Chondrocyte (in vitro differentiated cells): ENCODE measurements at places on chromosomes 4 and X. TPM values are rescaled to one million over a fixed set of nuclear protein-coding genes. Genes with fewer than 3 reads are reported as not detected.

- no peaks in the 10 kb centered on the region for H3K36me3 ChIP-seq
- H3K27me3 ChIP-seq: peaks cover 2% of the 10 kb centered on the region
- no peak overlapping the region for H3K4me3 ChIP-seq
- H3K4me1 ChIP-seq: peaks cover 32% of the 10 kb centered on the region
- no peak overlapping the region for H3K27ac ChIP-seq
- DNase-seq: no peak
These were observed 7.6 kb upstream of the SLC2A9 start for GRCh38 chr4:10028910-10029309.

GRCh38 chr4:30667919-30668318 lies 52.2 kb upstream of the PCDH7 start:
- no peaks in the 10 kb centered on the region for H3K36me3 ChIP-seq
- DNase-seq: no peak
- no peak overlapping the region for H3K27ac ChIP-seq
- H3K4me1 ChIP-seq: no peaks in the 10 kb centered on the region

The GSTCD gene
- total RNA-seq: 5.9 to 13.5 TPM (median 7.4 TPM) in 3 replicates

The IGFBP7 gene
- 3,991 to 5,189 TPM (median 5,125 TPM) in 3 replicates for total RNA-seq

DNA sequence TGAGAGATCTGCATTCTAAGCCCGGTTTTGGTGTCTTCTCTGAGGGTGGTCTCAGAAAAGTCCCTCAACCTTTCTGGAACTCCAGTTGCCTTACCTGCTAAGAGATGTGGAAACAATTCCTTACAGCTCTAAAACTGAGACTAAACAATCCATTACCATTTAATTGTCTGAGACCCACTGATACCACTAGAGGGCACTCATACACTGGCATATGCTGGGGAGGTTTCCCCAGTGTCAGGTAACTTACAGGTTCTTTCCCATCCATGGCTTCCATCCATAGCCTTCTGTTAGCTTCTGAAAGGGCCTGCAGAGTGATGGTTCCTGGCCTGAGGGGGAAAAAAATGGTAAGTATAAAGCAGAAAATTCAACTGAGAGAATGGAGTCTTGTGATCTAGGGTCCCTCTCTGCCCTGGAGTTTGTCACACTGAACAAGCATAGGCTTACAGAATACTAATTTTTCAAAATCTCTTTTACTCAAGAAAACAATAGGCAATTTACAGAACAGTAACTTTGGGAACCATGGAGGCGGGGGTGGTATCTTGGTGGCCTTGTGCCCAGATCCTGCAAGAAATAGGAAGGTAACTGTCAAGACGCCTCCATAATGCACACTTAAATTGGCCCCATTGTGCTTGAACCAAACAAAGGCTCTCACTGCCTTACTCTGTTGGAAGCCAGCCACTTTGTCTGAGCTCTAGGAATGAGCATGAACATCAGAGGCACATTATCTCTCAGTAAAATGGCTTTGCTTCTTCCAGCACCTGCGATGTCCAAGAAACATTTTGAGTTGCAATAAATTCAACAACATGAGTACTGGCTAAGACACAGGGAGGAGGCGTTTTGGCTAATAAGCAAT lies 236.1 kb downstream of the OPHN1 start:
- DNase-seq: no peak
- H3K27me3 ChIP-seq: no peaks in the 10 kb centered on the region
- no peaks in the 10 kb centered on the region for H3K36me3 ChIP-seq
- no peak overlapping the region for H3K4me3 ChIP-seq
- no peak overlapping the region for H3K27ac ChIP-seq

GRCh38 chr4:11069083-11069482 lies 359.6 kb downstream of the HS3ST1 start:
- H3K27ac ChIP-seq: no peak overlapping the region
- H3K27me3 ChIP-seq: no peaks in the 10 kb centered on the region
- H3K36me3 ChIP-seq: no peaks in the 10 kb centered on the region
- DNase-seq: no peak

The ZMYM3 gene
- 31.9 to 35.2 TPM (median 32.1 TPM) in 3 replicates for total RNA-seq

GRCh38 chr4:74540193-74540592 lies 95.3 kb downstream of the AREG start:
- DNase-seq: no peak
- no peak overlapping the region for H3K4me3 ChIP-seq
- no peak overlapping the region for H3K27ac ChIP-seq
- H3K4me1 ChIP-seq: peaks cover 6% of the 10 kb centered on the region
- peaks cover 13% of the 10 kb centered on the region for H3K27me3 ChIP-seq
- H3K36me3 ChIP-seq: no peaks in the 10 kb centered on the region

DNA sequence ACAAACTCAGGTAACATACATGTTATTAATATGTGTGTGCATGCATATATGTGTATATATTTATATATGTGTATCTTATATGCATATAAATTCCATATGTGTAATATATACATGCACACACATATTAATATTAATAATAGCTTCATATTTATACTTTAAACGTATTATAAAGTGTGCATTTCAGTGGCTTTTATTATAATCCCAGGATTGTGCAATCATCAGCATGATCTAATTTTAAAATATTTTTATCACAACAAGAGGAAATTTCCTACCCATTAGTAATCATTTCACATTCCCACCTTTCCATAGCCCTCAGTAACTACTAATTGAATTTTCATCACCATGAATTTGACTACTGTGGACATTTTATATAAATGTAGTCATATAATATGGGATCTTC lies 2211.9 kb upstream of the TENM3 start:
- H3K36me3 ChIP-seq: no peaks in the 10 kb centered on the region
- no peak for DNase-seq

GRCh38 chr4:53852343-53852742 lies 212.1 kb downstream of the CHIC2 start:
- no peak for DNase-seq
- no peaks in the 10 kb centered on the region for H3K36me3 ChIP-seq
- H3K4me3 ChIP-seq: peak overlapping the region; percentile 2

DNA sequence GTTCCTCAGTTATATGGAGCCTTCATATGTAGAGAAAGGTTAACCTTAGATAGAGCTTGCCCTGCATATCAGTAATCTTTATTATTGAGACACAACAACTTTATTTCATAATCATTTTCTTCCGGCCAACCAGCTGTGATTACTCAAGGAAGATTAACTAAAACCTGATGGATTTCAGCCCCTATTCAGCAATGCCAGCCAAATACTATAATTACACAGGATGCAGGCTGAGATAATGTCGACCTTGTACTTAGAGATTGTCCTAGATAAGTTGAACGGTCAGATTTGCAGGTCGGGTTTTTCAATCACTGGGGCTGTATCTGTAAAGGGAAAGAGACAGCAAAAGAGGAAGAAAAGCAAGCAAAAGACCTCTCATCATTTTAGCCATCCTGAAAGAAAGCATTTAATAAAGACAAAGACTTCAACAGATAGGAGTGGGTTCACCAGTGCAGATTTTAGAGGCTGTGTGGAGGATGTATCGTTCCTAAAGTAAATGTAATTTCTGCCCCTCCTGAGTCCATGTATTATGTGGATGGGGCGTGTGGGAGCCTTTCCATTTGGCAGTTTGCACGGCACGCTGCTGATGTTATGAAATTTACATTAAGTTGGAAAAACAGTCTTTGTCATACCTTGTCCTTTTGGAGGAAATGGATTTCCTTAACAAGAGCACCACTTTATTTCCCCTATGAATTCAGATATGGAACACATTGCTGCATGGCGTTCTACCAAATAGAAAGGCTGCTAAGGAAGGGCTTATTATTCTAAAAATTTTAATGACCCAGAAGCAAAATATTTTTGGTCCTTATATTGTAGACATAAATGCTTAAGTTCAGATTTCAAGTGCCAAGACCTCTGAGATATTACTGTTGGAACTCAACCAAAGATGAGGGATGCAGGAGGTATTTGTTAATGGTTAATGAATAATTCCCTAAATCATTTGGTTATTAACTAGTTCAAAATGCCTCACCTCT lies 496.7 kb downstream of the SPRY1 start:
- H3K27me3 ChIP-seq: no peaks in the 10 kb centered on the region
- H3K36me3 ChIP-seq: no peaks in the 10 kb centered on the region
- H3K4me1 ChIP-seq: peaks cover 33% of the 10 kb centered on the region
- no peak overlapping the region for H3K27ac ChIP-seq

DNA sequence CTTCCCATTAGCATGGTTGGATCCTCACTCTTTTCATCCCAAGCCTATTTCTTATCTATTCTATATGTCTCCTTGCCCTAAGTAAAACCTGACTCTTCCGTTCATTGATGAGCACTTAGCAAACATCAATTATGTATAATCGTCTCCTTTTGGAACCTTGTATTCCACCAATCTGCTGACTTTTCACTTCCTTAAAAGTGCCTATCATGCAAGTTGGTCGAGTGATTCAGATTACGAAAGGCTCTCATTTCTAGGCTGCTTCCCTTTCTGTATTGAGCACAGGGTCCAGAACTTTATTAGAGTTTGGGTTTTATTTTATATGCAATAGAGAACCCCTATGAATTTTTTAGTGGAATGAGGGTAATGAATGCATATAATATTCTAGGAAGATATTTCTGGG lies 27.1 kb upstream of the ALB start:
- no peak overlapping the region for H3K27ac ChIP-seq
- peaks cover 29% of the 10 kb centered on the region for H3K27me3 ChIP-seq
- no peaks in the 10 kb centered on the region for H3K36me3 ChIP-seq

The KLKB1 gene
- total RNA-seq: 0.17 to 0.63 TPM in 2 of 3 replicates, not detected in the other

The RASL11B gene
- total RNA-seq: 6.5 to 30.5 TPM (median 8.1 TPM) in 3 replicates

The COL4A6 gene
- total RNA-seq: 4.1 to 12.5 TPM (median 4.5 TPM) in 3 replicates
